Umbilical cord (tissue), 2 donors: ENCODE measurements at places on chromosomes 12 and 14.

DNA sequence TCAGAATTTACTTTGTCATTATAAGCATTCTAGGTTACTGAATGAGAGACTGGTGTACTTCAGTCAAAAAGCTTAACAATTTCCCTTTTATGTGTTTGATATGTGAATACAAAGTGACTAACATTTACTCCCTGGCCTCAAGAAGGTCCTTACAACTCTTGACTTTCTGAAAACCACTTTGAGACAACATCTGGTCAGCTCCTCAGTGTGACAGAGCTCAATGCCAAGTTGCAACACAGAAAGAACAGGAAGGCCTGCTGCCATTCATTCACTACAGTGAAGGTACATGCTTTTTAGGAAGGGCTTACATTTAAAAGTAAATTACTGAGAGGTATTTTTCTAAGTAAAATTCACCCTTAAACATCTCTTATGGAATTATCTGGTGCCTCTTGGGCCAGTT, 2.3 kb upstream of the NAA30 start:
- no peak for DNase-seq

DNA sequence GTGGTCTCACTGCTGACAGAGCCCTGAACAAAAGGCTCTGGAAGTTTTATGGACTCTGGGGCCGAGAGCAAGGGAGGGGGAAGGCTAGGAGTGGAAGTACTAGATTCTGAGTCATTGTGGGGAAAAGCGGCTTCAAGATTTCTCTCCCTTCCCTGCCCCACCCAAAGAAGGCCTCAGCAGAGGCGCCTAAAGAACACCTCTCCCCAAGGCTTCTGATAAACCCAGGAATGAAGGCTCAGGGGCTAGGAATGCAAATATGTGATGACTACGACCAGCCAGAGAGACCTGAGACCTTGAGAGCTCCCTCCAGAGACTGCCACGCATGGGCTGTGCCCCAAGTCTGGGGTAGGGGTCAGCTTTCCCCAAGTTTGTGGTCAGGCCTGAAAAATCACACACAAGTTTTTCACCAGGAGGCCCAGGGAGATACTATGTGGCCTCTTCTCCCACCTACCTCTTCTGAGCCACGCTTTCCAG, 130.7 kb upstream of the HIF1A start:
- peak; percentile 88 for DNase-seq

GRCh38 chr12:68180792-68181744, 21.5 kb upstream of the IFNG start:
- DNase-seq, result peak; percentile 66

DNA sequence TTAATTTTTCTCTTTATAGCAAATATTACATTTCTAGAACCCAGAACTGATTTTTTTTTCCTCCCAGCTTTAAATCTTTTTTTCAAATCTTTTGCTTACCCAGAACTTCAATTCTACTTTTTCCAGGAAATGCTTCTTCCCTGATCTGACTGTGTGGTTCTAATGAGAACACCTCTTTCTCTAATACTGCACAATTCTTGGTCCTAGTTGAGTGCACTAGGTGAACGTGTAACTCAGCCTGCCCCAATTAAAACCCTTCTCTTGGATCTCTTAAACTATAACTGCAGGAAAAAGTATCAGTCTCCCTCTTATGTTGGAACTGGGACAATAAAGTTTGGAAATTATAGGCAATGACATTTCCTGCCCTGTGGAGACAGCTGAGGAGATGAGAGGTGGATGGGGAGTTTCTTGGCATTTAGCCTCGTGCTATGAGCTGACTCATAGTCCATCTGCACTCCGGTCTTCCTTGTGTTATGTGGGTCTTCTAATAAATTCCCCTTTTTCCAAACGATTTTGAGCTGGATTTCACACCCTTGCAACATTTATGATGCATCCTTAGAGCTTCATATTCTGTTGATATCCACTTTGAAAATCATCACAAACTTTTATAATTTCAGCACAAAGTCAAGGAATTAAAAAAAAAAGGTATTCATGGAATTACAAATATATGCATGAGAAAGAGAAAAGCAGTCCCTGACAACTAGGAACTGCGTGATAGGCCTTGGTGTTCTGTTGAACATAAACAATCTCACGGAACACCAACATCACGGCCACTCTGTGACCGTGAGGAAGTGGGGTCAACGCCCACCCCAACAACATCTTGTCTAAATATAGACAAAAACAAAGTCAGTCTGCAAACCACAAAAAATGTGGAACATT, 52.4 kb downstream of the BRMS1L start:
- peak; percentile 73 for DNase-seq

GRCh38 chr12:37666069-37666781, 650.3 kb upstream of the ALG10B start:
- DNase-seq, result no peak

- DNase-seq, result no peak
Measured at GRCh38 chr12:98466640-98467400, 48.6 kb upstream of the TMPO start.

DNA sequence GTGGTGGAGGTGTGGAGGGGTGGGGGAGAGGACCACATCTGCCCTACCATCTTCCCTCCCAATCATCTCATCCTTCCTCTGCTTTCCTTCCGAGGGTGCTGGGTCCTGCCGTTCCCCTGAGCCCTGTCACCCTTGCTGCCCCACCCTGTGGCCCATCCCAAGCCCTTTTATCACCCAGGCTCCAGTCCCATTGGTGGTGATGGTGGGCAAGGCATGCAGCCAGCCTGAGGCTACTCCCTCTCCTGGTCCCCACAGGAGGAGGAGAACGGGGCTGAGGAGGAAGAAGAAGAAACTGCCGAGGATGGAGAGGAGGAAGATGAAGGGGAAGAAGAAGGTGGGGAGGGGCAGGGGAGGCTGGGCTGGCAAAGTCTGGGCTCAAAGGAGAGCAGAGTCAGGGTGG, 2.7 kb upstream of the LAG3 start:
- no peak for DNase-seq

- DNase-seq, result no peak
Measured at GRCh38 chr12:65634626-65635331, 189.5 kb upstream of the HMGA2 start.

GRCh38 chr14:34003691-34004090, 52.8 kb upstream of the EGLN3 start:
- peak; percentile 61 for DNase-seq

DNA sequence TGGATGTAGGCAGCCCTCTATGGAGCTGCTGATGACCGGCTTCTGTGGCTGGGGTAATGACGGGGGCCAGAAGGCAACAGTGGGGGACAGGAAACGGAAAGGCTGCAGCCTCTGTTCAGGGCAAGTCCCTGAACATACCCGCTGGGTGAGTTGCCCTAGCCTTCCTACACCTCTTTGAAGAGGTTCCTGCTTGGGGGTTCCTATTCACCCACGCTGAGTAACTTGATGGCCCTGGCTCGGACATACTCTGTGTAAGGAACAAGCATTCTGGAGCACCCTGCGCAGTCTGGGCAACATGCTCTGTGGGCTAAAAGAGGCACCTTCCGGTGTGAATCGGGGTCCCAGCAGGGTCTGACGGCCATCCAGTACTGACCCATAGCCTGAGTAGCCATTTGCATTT, 17.7 kb upstream of the GSC start:
- no peak for DNase-seq
